ENCODE measurements at places on chromosomes 11 and 22. TPM values are rescaled to one million over a fixed set of nuclear protein-coding genes. Genes with fewer than 3 reads are reported as not detected.

Gene TMEM191B
- total RNA-seq: 1.9 TPM

Gene TLCD5
- 8.5 TPM for total RNA-seq

- DNase-seq: no peak
Measured at GRCh38 chr11:126930091-126930841, 70.3 kb downstream of the KIRREL3 start.

DNA sequence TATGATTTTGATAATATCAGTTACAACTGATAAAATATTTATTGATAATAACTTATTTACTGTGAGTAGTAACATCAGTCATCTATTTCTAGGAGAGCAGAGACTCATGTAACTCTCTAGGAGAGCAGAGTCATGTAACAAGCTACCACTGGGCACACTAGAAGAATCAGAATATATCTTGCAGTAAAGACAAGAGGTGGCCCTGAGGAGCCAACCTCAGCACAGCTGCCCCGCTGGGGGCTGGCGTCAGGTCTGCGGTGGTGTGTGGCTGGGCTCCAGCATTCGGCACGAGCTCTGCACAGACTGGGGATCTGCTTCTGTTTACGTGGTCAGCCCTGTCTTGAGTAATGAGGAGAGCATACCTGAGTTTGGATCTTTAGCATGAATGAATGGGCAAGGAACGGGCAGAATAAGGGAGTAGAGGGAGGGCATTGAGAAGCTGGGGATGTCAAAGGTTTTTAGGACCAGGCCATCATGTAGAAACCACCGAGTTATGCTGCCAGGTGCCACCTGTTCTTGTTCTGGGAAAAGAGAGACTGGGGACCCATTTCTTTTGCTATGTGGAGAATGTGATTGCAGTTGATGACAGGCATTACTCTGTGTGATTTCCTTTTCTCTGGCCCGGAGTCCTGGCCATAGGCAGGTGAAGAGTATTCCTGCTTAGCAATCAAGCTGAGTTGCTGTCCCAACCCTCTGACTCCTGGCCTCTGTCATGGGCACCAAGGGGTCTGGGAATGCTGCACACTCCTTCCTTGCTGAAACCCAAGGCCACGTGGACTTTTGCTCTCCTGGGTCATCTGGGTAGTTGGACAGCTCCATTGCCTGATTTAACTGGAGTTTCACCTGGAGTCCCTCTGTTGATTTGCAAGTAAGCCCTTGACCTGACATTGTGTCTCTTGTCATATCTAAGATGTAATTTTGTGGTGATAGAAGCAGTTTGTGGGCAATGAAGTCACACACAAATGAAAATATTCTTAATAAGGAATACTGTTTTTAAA is 50.9 kb upstream of the HEPHL1 start:
- no peak for DNase-seq

GRCh38 chr22:49749885-49750510 is 77.7 kb downstream of the BRD1 start:
- no peak for DNase-seq

GRCh38 chr11:42625757-42626665 is 685.8 kb upstream of the API5 start:
- no peak for DNase-seq

GRCh38 chr22:22865311-22866072 is 22.1 kb upstream of the IGLL5 start:
- DNase-seq: no peak

GRCh38 chr22:20752873-20753272 is 21.0 kb upstream of the SERPIND1 start:
- no peak for DNase-seq

DNA sequence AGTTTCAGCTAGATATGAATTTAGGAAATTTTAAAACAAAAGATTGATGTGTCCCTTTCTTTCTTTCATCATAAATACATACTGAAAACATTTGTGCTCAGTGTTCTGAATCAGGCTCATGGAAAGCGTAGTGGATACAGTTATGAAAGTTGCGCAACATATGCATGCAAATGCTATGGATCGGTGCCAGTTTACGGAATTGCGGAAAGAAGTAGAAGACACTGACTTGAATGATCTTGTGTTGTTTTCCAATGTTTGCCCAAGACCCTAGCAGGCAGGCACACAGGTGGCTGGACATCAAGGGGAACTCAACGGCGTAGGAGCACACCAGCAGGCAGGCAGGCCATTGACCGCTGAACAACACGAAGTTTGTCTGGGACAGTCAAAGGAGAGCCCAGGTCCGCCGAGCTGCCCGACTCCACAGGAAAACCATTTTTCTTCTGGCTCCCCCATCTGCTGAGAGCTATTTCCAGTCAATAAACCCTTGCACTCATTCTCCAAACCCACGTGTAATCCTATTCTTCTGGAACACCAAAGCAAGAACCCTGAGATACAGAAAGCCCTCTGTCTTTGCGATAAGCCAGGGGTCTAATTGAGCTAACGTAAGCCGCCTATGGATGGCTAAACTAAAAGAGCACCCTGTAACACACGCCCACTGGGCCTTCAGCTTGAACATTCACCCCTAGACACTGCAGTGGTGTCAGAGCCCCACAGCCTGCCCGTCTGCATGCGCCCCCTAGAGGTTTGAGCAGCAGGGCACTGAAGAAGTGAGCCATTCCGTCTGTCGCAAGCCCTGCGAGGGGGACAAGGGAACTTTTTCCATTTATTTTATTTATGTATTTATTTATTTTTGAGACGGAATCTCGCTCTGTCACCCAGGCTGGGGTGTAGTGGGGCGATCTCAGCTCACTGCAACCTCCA is 7.4 kb upstream of the BIRC3 start:
- DNase-seq: no peak

- no peak for DNase-seq
Measured at GRCh38 chr11:56152333-56152732, 7.8 kb downstream of the OR8K5 start.

All from dermis blood vessel endothelial cell (primary cell).